ENCODE measurements at places on chromosomes 5 and 9.
A peak's percentile ranks its signal among the peaks of the same experiment; 100 is the strongest.

- DNase-seq, result no peak
These were observed 2.3 kb upstream of the RASEF start for GRCh38 chr9:83065233-83065632.

- DNase-seq, result peak; percentile 26
These were observed 117.0 kb downstream of the TRPM6 start for GRCh38 chr9:74770508-74771261.

DNA sequence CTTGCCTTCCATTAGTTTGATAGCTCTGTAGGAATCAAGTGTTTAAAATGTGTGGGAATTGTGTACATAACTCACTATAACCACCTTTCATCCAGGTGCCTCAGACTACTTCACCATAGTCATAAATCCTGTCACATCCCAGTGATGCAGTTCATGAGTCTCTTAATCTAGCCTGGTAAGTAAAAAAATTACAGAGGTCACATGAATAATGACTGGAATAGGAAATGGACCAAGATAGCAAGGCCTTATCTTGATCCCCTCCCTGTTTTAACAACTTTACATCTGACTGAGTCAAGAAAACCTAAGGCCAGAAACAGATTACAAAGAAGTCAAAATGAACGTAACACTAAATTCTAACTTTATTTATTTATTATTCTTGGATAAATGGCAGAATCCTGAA is 1.5 kb upstream of the RNF145 start:
- no peak for DNase-seq

DNA sequence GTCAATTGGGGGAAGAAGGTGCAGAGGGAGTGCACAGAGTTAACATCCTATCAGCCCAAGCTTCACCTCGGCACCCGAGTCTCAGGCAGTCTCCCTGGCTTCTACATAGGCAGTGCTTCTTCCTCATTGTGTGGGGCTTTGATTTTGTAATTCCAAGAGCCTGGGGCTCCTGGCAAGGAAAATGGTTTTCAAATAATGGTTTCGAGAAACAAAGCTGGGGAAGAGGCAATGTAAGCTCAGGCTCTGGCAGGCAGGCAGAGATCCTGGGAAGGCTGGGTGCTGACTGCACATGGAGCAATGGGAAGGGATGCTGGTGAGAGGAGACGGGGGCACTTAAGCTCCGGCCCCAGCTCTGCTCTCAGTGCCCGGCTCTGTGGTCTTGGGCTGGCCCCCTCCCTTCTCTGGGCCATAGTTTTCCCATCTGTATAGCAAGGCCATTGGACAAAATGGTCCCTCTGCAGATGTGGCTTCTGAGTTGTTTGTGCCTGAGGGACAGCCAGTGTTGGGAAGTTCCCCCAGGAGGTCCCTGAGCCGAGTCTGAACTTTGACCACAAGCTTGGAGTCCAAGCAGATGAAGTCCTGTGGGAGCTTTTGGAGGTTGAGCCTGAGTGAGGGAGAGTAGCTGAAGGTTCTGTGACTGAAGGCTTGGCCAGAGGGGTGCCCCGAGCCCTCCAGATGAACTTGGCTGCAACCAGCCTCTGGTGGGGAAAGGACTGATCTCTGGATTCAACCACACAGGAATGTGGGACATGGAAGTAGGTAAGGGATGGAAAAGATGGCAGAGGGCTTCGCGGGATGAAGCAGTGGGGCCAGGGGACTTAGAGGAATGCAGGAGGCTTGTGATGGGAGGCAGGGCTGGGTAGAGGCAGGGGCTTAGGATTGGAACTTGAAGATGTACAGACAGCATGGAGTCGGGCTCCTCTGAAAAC is 28.5 kb upstream of the IL17B start:
- DNase-seq, result no peak

DNA sequence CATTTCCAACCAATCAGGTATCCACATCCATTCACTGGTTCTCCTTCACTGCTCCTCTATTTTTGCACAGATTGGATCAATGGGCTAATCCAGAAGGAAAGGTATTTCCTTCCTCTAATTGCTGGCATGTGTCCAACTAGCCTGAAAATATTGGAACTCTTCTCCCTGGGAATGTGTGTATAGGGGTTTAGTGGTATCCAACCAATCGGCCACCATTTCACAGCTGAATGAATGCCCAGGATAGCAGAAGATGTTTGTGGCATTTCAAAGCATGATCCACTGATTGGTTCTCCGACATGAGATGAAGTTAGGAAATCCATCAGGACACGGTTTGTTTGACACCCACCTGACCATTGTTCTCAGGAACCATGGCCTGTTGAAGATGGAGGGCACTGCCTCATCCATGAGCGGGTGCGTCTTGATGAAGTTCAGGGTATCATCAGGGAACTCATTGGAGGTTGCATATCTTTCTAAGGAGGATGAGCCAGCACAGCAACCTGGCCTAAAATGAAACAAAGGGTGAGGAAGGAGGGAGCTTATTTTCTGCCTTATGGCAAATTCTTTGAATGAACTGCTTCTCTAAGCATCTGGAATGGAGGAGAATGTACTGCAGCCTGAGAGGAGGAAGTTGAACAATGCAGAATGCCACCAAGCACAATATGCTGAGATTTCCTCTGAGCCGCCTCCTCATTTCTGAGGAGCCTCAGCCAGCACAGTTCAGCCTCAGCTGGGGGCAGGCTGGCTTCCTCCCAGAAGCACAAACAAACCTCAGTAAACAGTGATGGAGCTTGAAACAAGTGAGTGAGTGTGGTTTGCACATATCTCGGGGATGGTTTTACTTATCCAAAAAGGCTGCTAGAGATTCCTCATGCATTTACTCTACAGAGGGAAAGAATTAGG is 94.6 kb downstream of the SEMA6A start:
- no peak for DNase-seq

- DNase-seq, result no peak
These were observed 698 bp upstream of the TGFBI start for GRCh38 chr5:136028090-136028489.

Data from GM18507 (cell line).